ENCODE measurements at places on chromosomes 2 and 18.

GRCh38 chr2:145593280-145593679 lies 1073.4 kb upstream of the ZEB2 start:
- no peak for DNase-seq

DNA sequence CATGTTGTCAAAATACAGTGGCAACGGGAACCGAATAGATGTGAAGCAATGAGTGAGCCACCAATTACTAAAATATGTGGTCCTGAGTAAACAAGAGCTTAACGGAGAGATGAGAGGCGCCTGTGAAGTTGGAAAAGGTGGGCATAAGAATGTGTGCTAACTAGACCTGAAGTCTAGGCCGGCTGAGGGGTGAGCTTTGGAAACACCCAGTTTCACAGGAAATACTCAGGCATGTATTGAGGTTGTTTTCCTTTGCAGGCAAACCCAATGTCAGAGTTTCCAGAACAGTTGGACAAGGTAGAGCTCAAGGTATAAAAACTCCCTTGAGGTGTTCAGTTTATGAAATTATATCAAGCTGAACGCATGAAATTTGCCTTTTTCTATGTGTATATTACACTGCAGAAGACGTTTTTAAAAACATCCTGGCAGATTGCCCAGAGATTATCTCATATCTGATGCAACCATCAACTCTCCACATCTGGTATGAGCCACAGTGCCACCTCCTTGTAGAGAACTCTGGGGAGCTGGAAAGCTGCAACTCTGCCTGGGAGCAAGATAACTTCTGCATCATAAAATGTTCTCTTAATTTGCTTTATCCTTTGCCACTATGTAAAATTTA lies 3.9 kb upstream of the WDSUB1 start:
- DNase-seq = no peak

GRCh38 chr2:29697715-29698114 lies 223.7 kb downstream of the ALK start:
- no peak for DNase-seq

DNA sequence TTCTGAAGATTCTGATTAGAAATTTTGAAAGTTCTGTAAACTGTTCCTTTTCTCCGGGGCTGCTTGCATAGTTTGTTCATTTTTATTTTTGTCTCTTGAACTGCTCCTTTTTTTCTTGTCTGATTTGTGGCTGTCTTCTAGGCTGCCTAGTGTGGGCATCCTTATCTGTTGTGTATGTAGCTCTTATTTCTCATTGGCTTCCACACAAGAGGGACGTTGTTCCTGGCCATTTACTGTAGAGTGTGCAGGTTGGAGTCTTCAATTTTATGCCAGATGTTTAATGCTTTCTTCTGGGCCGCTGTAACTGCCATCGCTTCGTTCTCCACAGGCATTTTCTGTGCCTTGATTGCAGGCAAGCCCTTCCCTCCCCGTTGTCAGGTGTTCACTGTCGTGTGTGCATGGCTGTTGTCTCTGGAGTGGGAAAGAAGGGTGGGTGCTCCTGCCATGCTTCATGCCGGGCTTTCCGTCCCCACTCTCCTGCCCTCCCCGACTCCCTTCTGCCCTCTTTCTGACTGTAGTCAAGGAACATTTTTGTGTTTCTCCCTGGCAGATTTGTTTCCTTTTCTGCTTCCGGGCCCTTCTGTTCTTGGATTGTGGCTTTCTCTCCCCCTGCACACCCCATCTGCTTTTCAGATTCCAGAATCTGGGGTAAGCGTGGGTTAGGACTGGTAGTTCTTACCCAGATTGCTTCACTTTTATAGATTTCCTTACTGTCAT lies 15.5 kb downstream of the CEP192 start:
- DNase-seq = no peak

GRCh38 chr2:123913143-123913735 lies 111.8 kb upstream of the CNTNAP5 start:
- no peak for DNase-seq

DNA sequence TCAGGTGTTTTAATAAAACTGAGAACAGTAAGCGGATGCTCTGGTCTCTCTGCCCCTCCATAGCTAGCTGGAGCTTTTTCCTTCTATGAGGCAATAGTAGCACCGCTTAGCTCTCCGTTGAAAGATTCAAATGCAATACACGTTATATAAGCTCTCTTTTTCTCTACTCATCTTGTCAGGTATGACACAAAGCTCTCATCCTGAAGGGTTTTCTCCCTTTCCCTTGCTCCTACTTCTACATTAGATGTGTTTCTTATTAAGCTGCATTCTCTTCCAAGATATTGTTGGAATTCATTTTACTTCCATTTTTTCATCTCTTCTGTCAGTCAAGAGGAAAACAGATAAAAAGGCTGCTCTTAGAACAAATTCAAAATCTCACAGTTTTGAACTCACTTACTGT lies 434.6 kb upstream of the DDX18 start:
- no peak for DNase-seq

DNA sequence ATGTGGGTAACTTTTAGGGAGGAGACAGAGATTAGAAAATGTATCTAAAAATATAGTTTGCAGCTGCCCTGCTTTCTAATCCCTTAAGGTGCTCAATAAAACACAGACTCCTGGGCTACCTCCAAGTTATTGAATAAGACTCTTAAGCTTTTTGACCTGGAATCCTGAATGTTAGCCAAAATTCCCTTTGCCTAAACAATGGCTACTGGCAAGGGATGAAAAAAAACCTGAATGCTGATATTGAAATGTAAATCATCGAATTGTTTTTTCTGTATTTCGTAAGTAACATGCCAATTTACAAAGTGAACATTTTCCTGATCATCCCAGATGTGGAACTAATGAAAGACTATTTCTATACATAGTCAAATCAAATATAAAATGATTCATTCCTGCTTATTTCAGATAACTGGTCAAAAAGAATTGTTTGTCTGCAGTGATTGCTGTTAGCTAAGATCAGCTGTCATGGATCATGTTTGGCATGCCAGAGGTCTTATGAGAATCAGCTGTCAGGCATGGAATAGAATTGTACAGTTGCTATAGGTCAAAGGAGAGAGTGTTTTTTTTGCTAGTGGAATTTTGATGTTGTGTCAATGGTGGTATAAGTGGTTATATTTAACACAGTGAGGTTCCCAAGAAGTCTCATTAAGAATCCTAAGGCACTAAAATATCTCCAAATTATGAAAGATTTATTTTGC lies 363.6 kb upstream of the CWC22 start:
- DNase-seq = no peak

DNA sequence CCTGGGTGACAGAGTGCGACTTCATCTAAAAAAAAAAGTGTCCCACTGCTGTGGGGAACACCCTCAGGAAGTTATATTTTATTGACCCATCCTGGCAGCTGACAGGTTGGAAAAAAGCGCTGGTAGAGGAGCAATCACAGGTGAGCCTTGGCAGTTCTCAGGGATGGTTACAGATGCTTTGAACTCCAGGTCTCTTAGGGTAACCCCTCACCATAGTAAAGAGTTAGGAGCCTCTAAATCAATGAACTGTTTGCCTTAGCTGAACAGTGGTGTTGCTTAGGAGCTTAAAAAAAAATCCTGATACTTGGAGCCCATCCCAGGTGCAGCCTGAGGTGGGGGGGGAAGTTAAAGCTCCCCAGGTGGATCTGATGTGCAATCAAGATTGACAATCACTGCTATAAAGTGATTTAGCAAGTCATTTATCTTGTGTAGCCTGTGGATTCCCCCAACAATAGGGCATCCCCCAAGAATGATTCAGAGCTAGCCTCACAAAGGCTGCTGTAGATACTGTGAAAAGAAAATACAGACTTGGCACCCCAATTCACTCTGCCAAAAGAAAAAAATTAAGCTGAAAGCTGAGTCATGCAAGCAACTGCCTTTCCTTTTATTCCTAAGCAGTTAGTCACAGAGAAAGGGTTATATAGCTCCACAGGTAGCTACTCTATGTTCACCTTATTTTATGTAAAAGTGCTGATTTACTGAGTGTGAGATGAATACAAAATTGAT lies 14.8 kb downstream of the SLC16A14 start:
- no peak for DNase-seq

GRCh38 chr2:66461664-66462500 lies 27.0 kb downstream of the MEIS1 start:
- DNase-seq = no peak

- DNase-seq = no peak
Observed at GRCh38 chr2:38751596-38752410, 642 bp upstream of the SRSF7 start.

- DNase-seq = no peak
Observed at GRCh38 chr18:79250301-79250981, 145.3 kb upstream of the NFATC1 start.

DNA sequence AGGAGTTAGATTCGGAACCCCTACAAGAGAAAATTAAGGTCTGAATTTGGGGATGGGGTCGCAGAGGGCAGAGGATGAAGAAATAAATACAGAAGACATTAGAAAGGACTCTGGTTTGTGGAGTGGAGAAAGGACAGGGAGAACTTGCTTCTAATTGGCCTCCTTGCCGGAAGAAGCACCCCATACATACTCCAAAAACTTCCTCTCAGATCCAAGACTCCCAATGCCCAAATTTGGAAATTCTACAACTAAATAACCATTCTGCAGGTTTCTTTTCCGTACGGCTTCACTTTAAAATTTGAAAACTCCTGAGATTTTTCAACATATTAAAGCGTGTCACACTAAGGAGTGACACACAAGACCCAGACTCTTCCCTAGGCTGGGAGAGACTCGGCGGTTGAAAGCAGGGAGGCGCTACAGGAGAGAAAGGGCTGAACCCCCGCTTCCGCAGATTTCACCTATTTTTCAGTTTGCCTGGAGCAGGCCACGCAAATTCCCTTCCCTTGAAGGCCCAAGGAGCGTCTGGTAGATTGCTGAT lies 478 bp downstream of the CLHC1 start:
- no peak for DNase-seq

DNA sequence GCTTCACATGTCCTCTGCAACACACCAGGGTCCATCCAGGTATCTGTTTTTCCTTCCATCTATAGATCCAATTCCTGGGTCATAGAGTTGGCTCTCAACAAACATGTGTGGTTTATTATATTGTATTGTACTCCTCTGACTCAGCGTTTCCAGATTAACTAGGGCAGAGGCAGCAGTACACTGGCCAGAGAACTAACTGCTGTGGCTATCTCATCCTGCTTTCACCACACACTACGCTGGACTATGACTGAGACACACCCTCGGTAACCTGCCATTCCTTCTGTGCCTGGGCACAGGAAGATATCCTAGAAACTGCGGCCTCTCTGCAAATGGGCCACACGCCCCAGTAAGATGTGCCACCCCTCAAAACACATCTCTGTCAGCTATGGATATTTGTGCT lies 159.8 kb upstream of the STK17B start:
- no peak for DNase-seq

DNA sequence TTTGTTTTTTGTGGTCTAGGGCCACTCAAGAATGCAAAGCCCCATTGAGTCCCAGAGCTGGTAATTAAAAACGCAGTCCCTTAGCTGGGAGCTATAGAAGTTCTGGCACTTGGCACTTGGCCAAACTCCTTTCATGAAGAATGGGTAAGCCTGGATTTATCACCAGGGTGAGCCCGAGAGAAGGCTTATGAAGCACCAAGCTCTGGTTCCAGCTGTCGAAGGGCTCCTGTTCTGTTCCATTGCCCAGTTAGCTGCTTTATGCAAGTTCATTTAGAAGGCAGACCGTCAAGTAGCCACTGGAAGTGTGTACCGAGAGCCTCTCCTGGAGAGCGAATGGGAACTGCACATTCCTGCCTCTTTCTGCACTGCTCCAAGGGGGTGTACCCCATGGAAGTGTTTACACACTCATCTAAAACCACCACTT lies 14.2 kb downstream of the ECEL1 start:
- DNase-seq = no peak

DNA sequence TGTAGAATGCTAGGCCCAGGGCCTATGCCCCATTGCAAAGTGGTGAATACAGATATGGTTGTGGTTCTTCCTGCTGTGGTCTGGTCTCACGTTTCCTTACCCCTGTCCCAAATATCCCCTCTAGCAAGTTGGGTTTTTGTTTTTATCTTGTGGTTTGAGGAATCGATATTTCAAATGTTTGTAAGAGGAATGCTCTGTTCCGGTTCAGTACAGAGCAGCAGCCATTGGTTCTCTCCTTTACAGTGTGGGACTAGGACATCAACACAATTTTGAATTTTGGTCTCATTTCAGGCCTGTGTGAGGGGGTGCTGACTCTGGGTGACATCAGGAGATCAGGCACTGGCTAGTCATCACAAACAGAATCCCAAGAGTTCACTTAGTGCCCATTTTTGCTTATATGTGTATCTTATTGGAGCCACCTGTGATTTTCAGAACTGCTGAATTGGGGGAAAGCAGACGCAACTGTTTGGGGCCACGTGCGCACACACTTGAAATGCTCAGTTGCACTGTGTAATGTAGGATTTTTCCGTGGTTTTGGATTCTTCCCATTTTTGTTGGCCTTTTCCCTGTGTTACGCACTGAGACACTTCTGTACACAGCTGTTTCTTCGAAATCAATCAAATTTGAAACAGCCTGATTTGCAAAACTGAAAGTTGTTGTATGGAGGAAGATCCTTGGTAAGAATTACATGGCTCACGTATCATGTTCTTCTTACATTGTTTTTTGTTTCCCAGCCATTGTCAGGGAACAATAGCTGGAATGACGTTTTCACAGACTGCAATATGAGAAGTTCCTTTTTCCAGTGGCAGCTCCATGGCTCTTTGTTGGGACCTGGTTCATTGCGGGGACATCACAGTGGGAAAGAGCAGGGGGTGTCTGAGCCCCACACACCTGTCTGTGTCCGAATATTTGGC lies 8.6 kb downstream of the SH3BP4 start:
- no peak for DNase-seq

DNA sequence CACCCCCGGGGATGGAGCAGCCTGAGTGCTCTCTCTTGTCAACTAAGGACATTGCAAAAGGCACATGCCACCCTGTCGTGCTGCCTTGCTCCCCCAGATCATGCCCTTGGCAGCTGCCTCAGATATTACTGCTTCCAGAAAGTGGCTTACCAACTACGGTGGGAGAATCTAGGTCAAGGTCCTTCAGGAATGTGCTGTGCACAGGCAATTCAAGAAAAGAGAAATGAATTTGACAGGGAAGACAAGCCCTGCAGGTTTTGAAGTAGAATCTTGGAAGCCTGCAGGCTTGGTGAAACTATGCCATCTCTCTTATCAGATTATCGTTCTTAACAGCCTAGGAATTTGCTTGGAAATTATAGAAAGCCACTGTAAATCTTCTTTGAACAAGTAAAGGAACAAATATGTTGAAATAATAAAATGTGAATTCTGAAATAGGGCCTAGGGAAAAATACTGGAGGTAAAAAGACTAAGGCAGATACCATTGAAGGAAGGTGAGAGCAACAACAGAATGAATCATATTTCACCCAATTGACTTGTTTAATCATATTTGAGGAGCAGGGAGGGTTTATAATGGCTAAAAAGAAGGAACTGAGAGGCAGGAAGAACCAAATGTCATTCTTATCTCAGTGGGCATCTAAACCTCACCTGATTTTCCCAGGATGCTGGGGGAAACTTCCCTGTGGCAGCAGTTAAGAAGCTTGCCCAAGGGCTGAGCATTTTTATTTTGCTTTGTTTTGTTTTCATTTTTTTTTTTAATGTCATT lies 94.0 kb upstream of the GLS start:
- no peak for DNase-seq

- DNase-seq = no peak
Observed at GRCh38 chr2:237884681-237885080, 25.3 kb downstream of the RAMP1 start.

GRCh38 chr2:100234141-100234540 lies 88.2 kb downstream of the LONRF2 start:
- DNase-seq = no peak

Measured in cortex of kidney (tissue), 1 donor.